ENCODE measurements at places on chromosomes 2 and 18.

GRCh38 chr2:33746208-33746800 lies 147.2 kb upstream of the FAM98A start:
- DNase-seq: no peak

- DNase-seq: peak; percentile 80
Observed at GRCh38 chr2:182642328-182642727, 73.7 kb upstream of the DNAJC10 start.

DNA sequence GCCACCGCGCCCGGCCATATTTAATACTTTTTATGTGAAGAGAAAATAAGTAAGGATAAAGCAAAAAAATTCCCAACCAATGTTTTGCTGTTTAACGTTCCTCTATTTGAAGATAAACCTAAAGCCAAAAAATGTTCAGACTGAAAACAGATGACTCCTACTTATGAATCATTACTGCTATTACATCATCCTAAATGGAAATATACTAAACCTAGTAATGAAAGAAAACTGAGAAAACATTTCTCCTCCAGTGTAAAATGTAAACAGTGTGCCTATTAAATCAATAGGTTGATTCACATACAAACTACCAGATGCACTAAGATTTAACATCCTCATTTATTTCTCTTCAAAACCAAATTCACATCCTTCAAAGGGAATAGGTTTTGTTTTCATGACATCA lies 43.5 kb downstream of the CWC22 start:
- peak; percentile 77 for DNase-seq

- DNase-seq: no peak
Observed at GRCh38 chr2:33477473-33478468, 1.3 kb downstream of the RASGRP3 start.

DNA sequence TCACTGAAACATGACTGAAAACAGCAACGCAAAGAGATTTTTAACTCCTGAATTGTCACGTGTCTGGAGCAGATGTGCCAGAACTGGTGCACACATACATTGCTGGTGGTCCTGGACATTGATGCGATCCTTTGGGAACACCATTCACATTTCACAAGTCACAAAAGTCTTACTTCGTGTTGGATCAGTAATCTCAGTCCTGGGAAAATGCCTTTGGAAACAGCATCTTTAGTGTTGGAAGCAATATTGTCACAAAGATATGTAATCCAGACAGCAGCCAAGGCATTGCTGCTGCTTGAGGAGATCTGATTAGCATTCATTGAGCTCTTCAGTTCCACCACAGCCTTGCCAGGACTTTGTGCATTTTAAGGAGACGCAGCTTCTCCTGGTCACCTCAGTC lies 126.2 kb upstream of the SH3BP4 start:
- DNase-seq: no peak

- no peak for DNase-seq
Observed at GRCh38 chr2:108200569-108200968, 39.2 kb upstream of the SULT1C3 start.
